Fibroblast of skin of back (primary cell): ENCODE measurements at places on chromosomes 7 and 10.
A peak's percentile ranks its signal among the peaks of the same experiment; 100 is the strongest.

- no peak for DNase-seq
Observed at GRCh38 chr7:117837841-117838240, 35.4 kb downstream of the CTTNBP2 start.

DNA sequence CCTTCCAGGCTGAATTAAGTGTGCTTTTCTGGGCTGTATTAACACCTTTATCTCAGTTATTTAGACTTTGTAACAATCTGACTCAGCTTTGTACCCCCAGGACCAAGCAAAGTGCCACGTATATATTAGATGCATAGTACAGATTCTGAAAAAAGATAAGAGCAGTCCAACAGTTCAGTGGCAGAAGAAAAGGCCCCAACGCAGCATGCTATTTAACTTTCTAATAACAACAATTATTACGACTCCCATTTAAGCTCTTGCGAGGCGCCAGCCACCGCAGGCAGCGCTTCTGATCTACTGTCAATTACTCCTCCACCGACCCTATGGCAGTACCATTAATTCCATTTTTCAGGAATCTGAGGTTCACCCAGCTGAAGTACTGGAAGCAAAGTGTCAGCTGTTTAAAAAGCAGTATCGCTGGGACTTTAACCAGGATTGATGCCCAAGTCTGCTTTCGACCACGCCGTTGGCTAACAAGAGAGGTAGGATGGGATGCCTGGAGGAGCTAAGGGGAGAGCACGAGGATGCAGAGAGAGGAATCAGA lies 638 bp downstream of the LIPA start:
- DNase-seq: no peak

DNA sequence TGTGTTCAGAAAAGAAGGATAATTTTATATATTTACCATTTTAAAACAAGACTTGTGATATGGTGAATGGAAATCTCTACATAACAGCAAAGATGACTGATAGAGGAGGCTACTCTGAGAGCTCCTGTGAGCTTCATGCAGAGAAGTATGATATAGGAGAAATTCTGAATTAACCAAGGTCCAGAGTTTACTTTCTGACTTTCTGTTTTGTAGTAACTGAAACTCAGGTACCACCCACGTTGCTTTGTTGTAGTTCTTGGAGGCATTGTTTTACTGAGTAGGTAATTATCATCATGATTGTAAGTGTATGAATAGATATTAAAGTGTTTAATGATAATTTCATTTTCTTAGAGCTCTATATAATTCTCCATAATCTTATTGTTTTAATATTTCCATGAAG lies 18.0 kb upstream of the SFR1 start:
- DNase-seq: no peak

- peak; percentile 99 for DNase-seq
Observed at GRCh38 chr10:89278034-89278535, 23.8 kb upstream of the IFIT2 start.

DNA sequence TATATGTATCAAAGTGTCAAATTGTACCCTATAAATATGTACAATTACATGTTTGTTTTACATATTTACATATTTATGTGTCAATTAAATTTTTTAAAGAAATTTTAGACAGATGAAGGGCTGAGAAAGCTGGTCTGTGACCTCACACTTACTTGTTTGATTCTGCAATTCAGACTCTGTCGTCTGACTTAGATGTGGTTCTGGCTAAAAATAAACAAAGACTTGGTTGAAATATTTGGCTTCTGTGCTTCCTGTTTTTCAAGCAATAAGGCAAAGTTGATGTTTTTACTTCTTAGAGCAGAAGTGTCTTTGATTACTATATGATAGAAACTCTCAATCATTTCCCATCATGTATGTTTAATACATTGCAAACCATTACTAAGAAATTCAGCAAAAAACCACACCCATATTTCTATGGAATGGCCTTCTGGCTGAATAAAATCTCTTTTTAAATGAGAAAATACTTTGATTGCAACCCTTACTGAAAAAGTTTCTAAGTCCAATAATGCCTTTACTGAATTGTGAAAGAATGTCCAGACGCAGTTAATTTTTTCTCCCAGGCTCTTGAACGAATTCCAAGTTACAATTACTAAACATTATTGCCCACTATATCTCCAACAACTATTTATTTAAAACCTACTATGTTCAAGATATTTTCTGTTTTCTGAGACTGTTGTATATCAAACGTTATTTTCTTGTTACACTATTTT lies 59.5 kb upstream of the PRKG1 start:
- no peak for DNase-seq

DNA sequence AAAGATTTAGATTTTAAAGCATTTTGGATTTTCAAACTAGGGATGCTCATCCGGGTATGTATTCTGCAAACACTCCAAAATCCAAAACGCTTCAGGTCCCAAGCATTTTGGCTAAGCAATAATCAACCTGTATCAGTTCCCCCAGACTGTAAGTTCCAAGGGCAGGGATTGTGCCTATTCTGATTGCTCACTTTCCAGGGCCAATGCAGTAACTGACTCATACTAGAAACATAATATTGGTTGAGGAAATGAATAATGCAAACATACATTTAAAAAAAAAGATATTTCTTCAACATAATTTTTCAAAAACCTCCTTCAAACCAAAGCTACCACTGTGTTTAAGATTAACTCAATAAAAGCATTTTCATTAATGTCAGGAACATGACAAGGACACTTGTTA lies 69.5 kb downstream of the HIBADH start:
- DNase-seq: peak; percentile 37

- DNase-seq: no peak
Observed at GRCh38 chr10:27626890-27627289, 118.7 kb downstream of the MKX start.

DNA sequence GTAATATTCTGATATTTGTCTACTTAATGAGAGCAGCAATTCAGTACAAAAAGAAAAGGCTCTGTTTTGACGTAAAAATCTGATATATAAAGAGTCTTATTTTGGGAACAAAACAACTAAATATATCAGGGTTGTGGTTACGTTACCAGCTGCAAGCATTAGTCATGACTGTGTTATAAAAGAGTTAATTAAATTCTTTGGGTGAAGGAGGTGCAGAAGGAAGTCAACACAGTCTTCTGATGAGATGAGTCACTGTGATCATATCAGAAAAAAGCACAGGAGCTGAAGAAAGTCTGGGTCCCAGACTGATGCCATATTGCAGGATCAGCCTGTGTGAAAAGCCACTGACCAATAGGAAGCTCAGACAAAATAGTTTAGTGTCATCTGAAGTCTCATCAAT lies 234.3 kb upstream of the TEX47 start:
- peak; percentile 73 for DNase-seq

DNA sequence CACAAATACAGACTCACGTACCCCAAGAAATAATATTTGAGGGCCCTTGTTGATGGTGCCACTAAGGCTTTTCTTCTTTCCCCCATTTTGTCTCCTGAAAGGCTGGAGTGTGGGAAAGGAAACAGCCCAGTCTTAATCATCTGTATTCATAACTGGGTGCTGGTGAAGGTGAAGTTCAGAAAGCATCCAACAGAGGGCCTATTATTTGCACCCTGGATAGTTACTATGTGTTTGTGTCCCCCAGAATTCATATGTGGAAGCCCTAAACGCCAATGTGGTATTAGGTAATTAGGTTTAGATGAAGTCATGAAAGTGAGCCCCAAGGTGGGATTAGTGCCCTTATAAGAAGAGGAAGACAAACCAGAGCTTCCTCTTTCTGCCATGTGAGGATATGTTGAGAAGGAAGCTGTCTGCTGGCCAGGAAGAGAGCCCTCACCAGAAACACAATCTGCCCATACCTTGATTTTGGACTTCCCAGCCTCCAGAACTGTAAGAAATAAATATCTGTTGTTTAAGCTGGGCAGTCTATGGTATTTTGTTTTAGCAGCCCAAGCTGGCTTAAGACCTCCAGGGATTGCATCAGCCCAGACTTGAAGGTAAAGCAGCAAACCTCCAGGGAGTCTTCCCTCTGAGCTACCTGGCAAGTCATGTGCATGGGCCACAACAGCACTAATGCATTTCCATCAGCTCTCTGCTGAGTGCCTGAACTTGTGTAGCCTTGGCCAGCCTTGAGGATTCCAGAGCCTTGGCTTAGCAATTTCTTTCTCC lies 90.0 kb upstream of the ADRB1 start:
- DNase-seq: no peak

DNA sequence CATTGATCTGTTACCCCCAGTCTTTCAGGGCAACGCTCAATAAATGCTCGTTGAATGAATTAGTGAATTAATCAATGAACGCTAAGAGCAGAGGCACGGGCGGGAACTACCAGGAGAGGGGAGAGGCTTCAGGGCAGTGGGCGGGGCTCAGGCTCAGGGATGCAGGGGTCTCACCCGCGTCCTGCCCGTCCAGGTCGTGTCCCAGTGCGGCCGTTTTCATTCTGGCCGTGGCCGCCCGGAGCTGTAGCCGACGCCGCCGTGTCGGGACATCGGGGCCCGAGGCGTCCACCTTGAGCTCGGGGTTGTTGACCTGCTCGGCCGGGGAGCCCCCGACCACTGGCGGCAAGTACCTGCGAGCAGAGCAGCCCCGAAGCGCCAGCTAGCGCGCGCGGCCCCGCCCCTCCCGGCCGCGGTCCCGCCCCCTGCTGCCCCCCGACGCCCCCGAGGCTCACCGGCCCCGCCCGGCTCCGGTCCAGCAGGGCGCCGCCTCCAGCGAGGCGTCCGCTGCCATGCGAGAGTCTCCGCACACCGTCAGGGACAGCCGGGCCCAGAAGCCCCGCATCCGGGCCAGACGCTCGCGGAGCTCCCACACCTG lies 2.8 kb upstream of the GAL3ST4 start:
- no peak for DNase-seq

DNA sequence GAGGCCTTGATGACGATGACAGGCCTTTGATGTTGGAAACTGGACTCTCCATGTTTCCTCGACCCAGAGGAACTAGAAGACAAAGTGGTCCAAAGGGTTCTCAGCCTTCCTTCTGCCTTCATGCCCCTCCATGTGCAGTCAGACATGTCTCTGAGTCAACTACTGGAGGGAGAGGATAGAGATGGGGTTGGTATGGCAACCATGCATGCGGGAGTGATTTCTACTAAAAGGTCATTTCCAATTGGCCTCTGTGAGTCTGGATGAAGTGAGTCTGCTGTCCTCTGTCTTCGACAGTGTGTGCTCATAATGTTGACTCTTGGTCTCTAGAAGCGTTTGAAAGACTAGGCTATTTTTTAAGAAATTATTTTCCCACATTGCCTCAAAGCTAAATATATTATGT lies 29.2 kb downstream of the STK17A start:
- DNase-seq: peak; percentile 27

GRCh38 chr7:156158693-156159092 lies 346.4 kb upstream of the SHH start:
- DNase-seq: no peak

DNA sequence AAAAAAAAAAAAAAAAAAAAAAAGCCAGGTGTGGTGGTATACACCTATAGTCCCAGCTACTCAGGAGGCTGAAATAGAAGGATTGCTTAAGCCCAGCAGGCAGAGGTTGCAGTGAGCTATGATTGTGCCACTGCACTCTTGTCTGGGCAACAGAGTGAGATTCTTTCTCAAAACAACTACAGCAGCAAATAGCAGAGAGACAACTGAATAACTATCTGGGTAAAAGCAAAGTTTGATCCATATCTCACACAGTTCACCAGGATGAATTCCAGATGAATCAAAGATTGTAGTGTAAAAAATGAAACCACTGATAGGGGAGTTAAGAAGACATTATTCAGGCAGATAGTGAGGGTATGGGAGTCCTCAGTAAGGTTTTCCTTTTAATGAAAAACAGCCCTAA lies 11.4 kb upstream of the NUB1 start:
- DNase-seq: no peak

GRCh38 chr7:28465697-28466096 lies 53.4 kb downstream of the CREB5 start:
- DNase-seq: no peak

- peak; percentile 64 for DNase-seq
Observed at GRCh38 chr10:63005246-63005645, 127.9 kb upstream of the NRBF2 start.

DNA sequence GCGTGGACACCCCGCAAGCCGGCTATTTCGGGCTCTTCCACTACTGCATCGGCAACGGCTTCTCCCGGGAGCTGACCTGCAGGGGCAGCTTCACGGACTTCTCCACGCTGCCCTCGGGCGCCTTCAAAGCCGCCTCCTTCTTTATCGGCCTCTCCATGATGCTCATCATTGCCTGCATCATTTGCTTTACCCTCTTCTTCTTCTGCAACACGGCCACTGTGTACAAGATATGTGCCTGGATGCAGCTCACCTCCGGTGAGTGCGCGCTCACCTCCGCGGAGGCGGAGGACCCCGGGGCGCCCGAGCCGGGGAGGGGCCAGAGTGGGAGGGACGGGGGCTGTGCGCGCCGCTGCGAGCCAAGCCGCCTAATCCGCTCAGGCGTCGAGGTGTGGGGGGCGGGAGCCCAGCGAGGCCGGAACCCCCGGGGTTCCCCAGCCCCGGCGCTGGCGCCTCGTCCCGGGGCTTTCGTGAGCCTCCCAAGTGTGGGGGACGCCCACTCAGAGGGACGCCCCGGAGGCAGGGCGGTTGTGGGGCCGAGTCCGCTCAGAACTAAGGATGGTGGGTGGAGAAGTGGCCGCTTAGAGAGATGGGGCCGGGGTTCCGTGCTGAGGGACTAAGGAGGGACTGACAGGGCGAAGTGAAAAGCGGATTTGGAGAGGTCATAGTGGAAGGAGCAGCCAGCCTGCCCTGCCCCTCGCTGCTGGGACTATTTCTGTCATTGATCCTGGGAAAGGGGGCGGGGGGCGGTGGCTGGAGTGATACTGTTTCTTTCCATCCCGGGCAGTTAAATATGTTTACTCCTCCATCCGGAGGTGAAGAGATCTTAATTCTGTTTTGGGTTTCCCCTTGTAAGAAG lies 795 bp downstream of the LHFPL3 start:
- no peak for DNase-seq

DNA sequence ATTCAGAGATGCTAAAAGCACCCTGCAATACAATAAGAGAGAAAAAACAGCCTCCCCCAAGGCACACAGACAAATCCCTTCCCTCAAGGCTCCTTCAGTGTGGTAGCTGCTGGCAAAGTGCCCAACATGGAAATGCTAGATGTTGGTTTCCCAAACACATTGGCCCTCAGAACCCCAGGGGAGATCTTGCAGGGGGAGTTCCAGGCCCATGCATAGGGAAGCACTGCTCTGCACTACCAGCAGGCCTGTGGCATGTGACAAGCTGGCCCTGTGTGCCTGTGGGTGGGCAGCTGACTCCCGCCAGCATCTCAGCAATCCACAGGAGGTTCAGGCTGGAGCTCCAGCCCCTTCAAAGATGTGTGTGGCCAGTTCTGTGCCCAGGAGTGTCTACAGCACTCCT lies 16.8 kb upstream of the CSGALNACT2 start:
- DNase-seq: peak; percentile 5

- DNase-seq: no peak
Observed at GRCh38 chr10:93742633-93743349, 14.9 kb upstream of the LGI1 start.

DNA sequence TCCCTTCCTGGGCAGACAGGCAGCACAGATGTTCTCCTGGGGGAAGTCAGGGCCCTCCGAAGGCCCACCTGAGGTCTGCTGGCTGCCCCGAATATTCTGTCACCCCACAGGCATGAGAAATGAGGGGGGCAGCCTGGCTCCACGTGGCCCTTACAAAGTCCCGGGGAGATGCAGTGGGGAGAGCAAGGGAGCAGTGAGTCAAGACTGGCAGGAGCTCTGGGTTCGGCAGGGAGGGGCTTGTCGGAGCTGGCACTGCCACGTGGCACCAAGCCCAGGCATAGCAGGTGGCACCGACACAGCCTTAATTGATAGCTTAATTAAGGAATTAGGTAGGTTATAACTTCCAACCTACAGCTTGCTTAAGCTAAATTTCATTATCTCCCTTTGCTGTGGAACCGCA lies 163.9 kb downstream of the USP6NL start:
- DNase-seq: no peak

- peak; percentile 40 for DNase-seq
Observed at GRCh38 chr10:3330663-3331062, 158.1 kb upstream of the PITRM1 start.

GRCh38 chr7:129959471-129960203 lies 6.9 kb upstream of the UBE2H start:
- no peak for DNase-seq
